Stimulated activated CD8-positive, alpha-beta memory T cell treated with anti-CD3 and anti-CD28 coated beads, Interleukin-15, amount 100 ng/mL, for 24 hours (primary cell): ENCODE measurements at places on chromosomes 3 and 15.

DNA sequence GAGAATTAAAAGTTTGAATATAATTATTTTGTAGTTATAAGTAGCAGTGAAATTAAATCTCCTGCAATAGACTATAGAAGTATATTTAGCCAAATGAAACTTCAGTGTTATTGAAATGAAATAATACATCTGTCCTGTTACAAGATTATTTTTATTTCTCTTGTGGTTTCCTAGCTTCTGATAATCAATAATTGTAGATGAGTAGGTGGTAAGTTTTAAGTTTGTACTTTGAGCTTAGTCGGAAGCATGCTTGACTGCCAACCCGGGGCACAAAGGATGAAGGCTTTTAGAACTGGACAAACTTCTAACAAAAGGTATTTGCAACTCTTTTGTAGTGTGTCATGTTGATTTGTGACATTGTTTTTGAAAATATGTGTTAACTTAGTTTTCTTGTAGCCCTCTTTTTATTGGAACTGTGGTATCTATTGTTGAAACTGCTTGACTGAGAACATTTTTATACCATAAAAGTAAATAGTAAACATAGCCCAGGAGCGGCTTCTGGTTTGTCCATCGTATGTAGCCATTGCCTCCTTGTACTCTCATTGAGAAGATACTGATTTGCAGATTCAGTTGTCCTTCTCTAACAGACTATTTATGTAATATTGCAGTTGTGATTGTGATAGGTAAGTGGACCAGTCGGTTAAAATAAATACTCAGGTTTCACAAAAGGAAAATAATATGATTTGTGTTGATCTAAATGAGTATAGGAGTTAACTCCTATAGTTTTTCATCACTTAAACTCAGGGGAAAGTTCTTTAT, 2.9 kb downstream of the CTNNB1 start:
- DNase-seq, result no peak

GRCh38 chr3:141723255-141723654, 14.8 kb upstream of the RNF7 start:
- no peak for DNase-seq

DNA sequence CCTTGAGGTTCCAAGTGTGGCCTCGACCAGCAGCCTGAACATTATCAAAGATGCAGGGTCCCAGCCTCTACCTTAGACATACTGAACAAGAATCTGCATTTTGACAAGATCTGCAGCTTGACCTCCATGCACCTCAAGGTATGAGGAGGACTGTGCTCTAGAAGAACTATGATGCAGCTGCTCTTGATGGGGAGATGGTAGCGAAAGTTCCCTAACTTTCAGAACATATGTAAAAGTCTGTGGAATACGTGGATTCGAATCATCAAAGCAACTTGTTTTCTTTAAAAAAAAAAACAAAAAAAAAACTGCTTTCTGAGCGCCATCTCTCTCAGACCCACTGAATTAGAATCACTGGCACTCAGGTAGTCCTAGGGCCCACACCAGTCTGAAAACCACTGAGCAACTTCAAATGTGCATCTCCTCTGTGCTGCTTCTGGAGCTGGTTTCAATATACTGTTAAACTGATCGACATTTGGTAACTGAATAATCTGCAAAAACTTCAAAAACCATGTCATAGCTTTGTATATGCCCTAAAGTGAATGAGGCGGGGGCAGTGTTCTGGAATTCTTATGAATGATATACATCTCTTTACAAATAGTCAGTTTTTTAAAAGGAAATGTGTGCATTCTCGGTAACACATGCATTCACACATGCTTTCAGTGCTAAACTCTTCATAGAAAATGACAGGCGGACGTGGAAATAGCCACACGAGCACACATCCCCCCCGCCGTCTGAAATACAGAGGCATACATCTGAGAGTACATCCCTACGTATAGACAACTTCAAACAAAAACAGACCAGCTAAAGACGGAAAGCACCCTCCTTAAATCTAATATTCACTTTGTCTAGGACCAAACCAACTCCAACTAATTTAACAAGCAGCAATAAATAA, 128.8 kb downstream of the FOXP1 start:
- DNase-seq, result no peak

DNA sequence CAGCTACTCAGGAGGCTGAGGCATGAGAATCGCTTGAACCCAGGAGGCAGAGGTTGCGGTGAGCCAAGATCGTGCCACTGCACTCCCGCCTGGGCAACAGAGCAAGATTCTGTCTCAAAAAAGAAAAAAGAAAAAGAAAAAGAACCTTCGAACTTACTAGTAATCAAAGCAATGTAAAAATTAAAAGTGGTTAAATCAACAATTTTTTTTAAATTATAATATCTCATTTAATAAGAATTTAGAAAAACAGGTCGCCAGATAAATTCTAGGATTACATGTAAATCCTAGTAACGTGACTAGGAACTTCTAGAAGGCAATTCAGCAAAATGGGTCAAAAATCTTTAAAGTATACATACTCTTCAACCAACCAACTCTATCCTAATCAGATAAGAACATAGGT, 37.2 kb downstream of the GSK3B start:
- no peak for DNase-seq
